ENCODE measurements at places on chromosomes 2 and 18.
A peak's percentile ranks its signal among the peaks of the same experiment; 100 is the strongest.

GRCh38 chr2:43634604-43635306 lies 2.3 kb upstream of the PLEKHH2 start:
- peak; percentile 10 for DNase-seq

DNA sequence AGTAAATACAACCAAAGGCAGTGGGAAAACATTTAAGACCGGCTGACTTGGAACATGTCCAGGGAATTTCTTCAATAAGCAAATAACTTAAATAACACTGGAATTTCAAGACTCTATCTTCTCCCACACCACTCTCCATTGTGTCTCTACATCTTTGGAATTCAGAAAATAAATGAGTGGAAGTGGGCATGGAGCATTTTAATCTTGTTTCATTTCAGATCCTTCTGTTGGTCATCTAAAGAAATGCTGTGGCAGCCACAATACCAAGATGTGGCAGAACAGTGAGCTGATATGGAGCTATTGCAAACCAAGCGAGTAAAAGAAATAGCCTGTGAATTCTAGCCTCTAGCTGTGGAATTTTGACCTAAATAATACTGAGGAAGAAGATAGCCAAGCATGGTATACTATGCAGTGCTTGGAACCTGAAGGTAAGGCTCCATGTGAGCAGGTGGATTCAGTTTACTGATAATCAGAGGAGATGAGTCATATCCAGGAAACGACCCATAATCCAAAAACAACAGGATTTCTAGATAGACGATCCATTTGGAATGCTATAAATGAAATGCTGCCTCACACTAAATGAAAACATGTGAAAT lies 157.1 kb upstream of the SCN7A start:
- peak; percentile 22 for DNase-seq

DNA sequence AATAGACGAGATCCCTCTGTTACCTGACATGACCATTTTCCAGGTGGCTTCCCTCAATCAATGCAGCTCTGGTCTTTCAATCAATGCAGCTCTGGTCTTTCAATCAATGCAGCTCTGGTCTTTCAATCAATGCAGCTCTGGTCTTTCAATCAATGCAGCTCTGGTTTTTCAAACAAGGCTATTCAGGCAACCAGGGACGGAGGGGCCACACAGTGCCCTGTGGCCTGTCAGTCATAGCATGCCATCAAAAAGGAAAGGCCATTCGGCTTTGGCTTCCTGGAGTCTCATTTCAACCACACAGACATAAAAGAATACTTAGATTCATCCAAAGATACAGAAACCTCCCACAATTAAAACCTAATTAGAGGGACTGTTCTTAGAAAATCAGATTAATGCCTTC lies 13.3 kb downstream of the MPP4 start:
- DNase-seq: no peak

- DNase-seq: no peak
Observed at GRCh38 chr2:241183221-241183620, 5.3 kb upstream of the ANO7 start.

GRCh38 chr18:74950479-74950878 lies 258.5 kb downstream of the PTGR3 start:
- DNase-seq: no peak

DNA sequence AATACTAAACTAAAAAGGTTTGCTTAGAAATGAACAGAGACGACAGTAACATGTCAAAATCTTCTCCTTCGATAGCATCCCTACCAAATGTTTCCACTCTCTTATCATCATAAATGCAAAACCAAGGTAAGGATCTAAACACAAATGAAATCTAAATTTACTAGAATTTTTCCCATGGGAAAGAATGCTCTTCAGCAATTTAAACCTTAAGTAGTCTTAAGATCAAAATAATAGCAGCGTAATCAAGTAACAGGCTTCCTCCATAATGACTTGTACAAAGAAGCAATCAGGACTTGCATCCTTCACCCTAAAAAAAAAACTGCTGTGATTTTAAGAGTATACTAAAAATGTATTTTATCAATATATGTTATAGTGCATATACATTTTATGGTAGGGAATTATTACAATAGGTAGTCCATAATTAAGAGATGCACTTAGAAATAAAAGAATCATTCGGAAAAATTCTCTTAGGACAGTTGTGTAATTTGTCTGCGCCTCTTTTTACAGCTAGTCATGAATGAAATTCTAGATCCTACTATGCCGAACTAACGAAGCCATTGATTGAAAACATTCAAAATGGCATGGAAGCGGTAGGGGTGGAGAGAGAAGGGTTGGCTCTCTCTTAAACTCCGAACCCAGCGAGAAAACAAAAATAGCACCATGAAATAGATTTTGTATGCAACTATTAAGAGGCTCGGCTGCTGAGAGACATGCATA lies 1.3 kb downstream of the PGAP1 start:
- DNase-seq: no peak

GRCh38 chr2:210128961-210129360 lies 42.2 kb downstream of the KANSL1L start:
- DNase-seq: no peak

DNA sequence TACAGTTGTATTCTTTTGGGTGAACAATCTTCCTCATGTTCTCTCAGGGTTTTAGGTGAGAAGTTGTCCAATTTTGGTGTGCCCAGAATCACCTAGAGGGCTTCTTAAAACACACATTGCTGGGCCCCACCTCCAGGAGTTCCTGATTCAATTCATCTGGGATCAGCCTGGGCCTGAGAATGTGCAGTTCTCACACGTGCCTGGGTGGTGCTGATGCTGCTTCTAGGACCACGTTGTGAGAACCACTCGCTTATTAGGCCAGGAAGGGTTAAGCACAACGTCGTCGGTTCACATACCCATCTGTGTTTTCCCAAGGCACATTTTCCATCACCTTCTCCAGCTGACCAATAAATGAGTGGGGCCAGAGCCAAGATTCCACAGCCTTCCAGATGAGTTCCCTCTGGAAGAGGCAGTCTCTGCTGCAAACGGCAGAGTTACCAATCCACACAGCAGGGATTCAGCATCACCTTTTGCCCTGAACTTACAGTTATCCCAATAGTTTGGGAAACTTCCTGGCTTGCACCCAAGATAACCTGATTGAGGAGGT lies 277.7 kb upstream of the HNRNPA3 start:
- DNase-seq: no peak

GRCh38 chr2:11123856-11124759 lies 31.2 kb upstream of the SLC66A3 start:
- DNase-seq: no peak

GRCh38 chr2:200354833-200355751 lies 48.6 kb downstream of the SPATS2L start:
- DNase-seq: no peak

- no peak for DNase-seq
Observed at GRCh38 chr18:62325806-62326645, 916 bp downstream of the TNFRSF11A start.

DNA sequence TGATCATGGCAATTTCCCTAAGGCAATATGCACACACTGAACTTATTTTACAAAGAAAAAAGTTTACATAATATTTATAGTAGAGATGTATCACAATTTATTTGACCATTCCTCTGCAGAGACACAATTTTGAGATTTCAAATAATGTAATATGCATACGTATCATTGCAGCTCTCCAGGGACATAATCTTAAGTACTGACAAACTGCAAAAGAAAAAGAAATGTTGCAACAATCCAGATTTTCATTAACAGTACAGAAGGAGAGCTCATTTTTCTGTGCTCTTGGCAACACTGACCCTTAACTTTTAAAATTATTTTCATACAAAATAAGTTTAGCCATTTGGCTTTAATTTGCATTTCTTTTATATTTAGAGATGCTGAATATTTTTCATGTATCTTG lies 710.2 kb upstream of the SLC39A10 start:
- no peak for DNase-seq

DNA sequence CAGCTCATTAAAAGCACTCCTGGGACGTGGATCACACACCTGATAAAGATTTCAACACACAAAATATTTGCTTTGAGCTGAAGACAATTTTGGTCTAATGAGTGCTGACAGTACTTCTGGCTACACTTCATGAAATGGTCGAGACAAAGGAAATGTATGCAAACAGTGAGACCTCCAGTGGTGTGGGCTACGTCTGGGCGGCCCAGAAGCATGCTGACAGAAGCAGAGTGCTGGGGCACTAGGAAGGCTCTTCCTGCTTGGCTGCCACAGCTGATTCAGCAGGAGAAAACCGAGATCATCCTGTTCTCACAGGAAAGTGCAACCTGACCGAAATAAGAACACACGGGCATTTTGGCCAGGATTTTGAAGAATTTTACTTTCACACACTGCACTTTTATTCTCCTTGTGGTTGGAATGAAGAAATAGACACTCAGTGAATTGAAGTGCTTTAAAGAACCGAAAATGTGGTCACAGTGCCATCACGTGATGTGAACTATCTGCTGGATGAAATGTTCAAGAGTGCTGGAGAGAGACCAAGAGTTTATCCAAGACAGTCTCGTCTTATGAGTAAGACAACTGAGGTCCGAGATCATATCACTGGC lies 149.5 kb downstream of the CCBE1 start:
- DNase-seq: peak; percentile 72

- DNase-seq: no peak
Observed at GRCh38 chr2:10038716-10039115, 4.6 kb upstream of the KLF11 start.

- DNase-seq: peak; percentile 15
Observed at GRCh38 chr2:97870396-97870843, 125.3 kb downstream of the TMEM131 start.

DNA sequence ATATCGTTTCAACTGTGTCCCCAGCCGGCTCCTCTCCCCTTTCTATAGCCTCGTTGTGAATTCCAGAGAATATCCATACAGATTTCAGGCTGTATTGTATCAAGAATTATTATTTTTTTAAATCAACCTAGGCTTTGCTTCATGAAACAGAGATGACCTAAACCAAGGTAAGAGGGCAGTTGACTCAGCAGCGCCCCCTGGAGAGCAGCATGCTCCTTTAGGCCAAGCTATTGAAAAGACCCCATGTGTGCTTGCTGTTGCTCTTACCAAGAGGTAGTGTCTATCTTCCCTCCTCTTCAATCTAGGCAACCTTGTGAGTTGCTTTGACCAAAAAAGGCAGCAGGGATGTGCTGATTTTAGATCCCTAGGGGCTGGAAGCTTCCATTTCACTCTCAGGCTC lies 426.7 kb upstream of the SMIM21 start:
- DNase-seq: no peak

GRCh38 chr2:190628591-190629319 lies 20.1 kb upstream of the NAB1 start:
- DNase-seq: no peak
